Left renal cortex interstitium (tissue), 4 donors: ENCODE measurements at places on chromosomes 2 and 18. TPM values are rescaled to one million over a fixed set of nuclear protein-coding genes. Genes with fewer than 3 reads are reported as not detected.

DNA sequence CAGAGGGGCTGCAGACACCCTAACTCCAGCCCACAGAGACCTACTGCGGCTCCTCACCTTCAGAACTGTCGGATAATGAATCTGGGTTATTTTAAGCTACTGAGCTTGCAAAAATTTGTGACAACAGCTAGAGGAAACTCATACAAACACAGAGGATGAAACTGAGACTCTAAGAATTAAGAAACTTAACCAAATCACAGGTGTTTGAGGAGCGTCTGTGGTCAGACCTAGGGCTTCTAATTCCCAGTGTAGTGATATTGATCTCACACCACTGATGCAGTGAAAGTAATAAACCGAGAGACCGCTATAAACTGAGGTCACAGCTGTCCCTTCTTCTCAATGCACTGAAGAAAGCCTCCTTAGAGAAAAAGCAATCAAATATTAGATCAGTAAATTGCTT, 110.1 kb downstream of the RGPD3 start:
- DNase-seq = no peak

The UGT1A4 gene
- polyA plus RNA-seq = not detected

DNA sequence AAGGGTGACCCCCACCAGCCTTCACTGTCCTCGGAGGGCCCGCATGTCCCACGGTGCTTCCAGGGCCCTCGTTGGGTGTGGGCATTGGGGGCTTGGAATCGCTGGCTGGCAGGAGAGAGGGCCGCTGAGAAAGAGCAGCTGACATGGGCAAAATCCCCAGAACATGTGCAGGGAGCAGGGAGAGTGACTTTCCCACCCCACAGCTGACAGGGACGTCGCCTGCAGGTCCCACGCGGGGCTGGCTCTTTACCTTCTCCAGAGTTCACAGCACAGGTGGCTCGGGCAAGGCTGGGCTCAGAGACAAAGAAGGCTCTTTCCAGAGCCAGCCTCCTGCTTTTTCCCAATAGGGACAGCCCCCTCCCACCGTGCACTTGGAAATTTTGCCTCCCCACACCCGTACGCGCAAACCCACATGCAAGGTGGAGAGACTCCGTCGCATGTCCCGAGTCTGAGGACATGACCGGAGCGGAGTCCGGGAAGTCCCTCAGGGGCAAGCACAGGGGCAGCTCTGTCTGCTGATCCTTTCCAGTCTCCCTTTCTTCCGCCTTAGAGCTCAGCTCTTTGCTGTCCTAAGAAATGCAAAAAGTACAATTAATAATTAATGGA, 370.2 kb upstream of the MYT1L start:
- DNase-seq = no peak

- DNase-seq = no peak
Measured at GRCh38 chr18:7844017-7844416, 276.9 kb downstream of the PTPRM start.

GRCh38 chr2:74843433-74843832, 9.5 kb downstream of the HK2 start:
- no peak for DNase-seq

The WDFY1 gene
- 61.3 TPM for polyA plus RNA-seq

The AFF3 gene
- polyA plus RNA-seq = 18.4 TPM

- no peak for DNase-seq
Measured at GRCh38 chr2:202064171-202064880, 8.7 kb upstream of the KIAA2012 start.

The ECEL1 gene
- polyA plus RNA-seq = 22.9 TPM

The GYPC gene
- 68.2 TPM for polyA plus RNA-seq

The ALPP gene
- 0.13 TPM for polyA plus RNA-seq

DNA sequence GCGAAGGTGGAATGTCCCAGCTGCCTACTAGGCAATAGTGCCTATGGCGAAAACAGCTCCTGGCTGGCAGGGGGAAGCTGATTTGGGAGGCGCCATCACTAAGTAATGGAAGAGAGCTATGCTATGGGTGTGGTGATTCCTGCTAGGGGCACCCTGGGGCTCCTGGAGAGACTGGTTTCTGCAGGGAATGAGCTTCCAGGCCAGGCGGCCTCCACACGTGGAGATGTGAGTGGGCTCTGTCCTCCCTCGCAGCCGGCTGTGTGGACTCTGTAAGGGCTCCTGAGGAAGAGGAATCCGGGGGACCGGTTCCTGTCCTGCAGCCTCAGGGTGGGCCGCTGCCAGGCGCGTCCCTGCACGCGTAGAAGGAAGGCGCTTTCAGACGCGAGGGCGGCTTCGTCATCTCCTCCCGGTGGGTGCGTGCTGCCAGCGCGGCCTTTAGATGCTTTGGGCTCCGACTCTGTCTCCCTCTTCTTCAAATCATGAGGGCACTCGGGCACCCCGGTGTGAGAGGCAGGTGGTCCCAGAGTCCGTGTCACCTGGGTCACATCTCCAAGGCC, 55.5 kb upstream of the ANKRD62 start:
- DNase-seq = no peak

The AOX1 gene
- polyA plus RNA-seq = 2.3 TPM

The LONRF2 gene
- polyA plus RNA-seq = 2.3 TPM

The CENPO gene
- polyA plus RNA-seq = 20.4 TPM

GRCh38 chr2:239581352-239581901, 180.6 kb upstream of the HDAC4 start:
- no peak for DNase-seq

The SRD5A2 gene
- polyA plus RNA-seq = not detected

DNA sequence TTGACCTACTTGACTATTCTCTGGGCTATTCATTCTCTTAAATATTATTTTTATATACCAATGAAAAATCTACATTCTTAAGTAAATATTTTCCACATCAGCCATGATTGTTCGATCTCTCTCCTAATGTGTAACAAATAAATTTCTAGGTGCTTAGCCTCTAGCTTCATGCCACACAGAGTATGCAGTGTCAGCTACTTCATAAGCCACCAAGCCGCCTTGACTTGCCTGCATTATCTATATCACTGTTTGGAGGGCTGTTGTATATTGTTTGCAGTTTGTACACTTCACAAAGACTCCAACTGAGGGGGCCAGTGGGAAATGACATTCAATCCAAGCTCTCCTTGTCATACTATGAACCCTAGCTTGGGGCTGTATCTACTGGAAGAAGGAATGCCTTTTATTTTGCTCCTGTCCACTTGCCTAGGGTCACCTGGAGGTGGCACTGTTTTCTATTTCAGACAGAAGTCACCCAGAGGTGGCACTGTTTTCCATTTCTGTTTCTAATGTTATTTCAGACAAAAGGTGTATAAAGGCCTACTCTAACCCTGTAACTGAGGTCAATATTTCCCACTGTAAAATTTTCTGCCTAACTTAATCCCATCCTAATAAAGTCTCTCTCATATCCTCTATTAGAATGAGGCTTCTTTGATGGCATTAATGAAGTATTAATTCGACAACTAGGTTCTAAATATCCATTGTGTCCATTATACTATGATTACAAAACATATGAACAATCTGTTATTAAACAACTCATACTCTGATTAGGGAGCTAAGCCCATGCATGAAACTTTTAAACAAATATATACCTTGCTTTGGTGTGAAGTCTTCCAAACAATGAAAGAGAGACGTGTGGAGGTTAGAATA, 36.4 kb downstream of the COL5A2 start:
- no peak for DNase-seq

DNA sequence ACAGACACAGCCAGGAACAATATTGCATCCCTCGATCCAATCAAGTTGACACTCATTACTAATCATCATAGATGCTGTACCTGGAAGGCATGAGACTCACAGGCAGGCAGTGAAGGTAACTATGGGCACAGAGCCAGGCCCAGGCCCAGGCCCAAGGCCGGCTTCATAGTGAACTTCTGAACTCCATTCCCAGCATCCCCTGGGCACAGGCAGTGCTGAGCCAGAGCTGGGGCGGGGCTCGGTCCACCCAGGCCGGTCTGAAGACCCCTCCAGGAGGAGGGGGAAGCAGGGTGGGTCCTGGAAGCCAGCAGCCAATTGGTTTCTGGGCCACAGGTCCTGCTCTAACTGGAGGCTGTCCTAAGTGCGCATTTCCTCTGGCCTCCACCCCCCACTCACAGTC, 37.6 kb downstream of the MLPH start:
- no peak for DNase-seq

- no peak for DNase-seq
Measured at GRCh38 chr2:70990216-70990615, 4.5 kb downstream of the TEX261 start.

The SLC23A3 gene
- 10.8 TPM for polyA plus RNA-seq

GRCh38 chr2:10478916-10479315, 30.8 kb upstream of the ODC1 start:
- no peak for DNase-seq

DNA sequence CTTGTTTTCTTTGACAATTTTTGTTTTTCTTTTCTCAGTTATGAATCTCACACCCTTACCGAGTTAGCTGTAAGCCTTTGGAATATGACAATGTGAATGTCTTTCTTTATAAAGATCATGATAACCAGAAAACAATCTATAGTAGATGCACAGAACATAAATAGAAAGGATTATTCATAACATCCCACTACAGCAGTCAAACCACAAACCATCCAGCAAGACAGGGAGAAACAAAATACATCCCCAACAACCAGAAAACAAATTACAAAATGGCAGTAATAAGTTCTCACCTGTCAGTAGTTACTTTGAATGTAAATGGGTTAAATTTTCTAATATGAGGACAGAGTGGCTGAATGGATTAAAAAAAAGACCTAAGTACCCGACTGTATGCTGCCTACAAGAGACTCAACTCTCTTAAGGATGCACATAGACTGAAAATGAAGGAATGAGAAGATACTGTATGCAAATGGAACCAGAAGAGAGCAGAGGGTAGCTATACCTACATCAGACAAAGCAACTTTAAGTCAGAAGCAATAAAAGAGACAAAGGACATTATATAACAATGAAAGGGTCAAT, 124.6 kb downstream of the ZNF532 start:
- no peak for DNase-seq

DNA sequence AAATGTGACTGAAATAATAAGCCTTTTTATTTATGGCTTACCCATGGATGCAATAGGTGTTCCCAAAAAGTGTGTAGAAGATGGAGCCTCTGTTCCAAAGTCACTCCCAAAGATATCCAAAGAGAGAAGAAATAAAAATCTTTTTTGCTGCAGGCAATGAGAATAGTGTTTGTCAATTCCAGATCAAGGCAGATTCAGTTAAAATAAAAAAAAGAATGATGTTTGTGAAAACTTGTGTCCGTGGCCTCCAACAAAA, 43.9 kb downstream of the COMMD1 start:
- no peak for DNase-seq

GRCh38 chr18:27312153-27312552, 127.0 kb upstream of the CHST9 start:
- DNase-seq = no peak

DNA sequence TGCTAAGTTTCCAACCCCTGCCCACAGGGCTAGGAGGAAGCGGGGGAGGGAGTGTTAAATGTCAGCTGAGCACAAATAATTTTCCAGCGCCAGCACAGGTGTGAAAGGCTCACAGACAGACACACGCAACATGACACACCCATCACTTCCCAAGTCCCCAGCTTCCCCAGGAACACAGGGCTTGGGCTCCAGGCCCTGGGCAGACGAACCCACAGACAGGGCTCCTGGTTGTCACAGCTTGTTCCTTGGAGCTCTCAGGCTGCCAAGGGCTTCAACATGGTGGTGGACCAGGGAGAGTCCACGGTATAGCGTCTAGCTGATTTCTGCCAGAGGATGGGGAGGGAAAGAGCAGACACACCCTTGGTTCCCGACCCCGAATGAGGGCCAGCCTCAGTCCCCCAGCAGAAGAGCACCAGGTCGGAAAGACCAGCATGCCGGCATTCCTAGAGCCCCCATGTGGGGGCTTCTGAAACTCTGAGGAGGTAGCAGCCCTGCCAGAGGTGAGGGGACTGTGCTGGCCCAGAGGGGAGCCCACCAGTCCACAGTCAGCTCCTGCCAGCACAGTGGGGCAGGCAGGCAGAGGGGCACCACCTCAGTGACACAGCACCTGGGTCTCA, 1.9 kb downstream of the DUSP2 start:
- DNase-seq = no peak

The LRP2 gene
- 150 TPM for polyA plus RNA-seq

The ACVR1C gene
- 0.16 TPM for polyA plus RNA-seq

DNA sequence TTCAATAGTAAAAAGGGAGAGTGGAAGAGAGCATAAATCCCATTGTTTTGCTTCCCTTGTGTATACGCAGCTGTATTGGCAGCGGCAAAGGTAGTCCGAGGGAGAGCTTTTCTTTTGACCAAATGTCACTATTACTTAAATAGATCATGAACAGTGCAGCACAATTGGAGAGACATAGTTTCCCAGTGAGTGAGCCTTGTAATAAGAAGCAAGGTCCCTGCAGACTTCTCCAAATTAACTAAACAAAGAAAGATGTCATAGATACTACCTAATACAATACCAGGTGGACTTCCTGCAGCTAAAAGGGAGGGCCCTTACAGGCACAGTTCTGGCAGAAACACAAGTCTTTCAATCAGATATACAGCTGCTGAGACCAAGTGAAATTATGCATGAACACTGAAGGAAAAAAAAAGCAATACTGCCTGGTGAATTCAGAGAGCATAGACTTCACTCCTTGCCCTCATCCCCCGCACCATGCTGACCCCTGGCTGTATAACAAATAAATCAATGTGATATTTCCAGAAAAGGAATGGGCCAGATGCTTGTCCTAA, 404.7 kb upstream of the CDH2 start:
- DNase-seq = no peak

The PLEK gene
- 6.8 TPM for polyA plus RNA-seq

- DNase-seq = no peak
Measured at GRCh38 chr2:180187611-180188010, 180.5 kb upstream of the CWC22 start.

- no peak for DNase-seq
Measured at GRCh38 chr18:41052625-41053024, 902.4 kb upstream of the PIK3C3 start.

DNA sequence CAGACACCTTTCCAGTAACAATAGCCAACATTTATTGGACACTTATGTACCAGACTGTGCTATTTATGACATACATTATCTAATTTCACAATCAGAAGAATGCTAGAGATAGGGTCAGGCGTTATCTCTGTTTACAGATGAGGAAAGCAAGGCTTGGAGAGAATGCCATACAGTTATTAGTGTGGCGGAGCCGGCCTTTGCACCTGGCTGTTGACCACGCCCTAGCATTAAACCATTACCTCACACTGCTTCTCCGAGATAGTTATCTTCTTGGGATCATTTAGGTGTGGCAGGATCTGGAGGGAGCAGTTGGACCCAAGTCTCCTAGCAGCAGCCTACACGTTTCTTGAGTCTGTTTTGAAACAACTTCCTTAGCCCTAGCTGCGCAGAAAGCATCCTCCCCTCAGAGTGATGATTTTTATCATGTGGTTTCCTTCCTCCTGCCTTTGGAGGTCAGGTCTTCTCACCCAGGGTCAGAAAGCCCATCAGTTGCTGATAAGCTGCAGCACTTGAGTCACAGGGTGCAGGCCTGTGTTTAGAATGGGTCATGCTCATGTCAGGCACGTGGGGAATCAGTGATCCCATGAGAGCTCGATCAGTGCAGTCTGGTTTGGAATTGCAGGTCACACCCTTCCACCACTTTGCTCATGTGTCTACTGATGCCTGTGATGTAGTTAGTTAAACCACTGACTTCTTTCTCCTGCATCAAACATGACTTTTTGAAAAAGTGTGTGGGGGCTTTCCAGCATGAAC, 118.2 kb downstream of the SPTBN1 start:
- DNase-seq = no peak
